AG04449 (cell line): ENCODE measurements at places on chromosomes 7 and 10.

GRCh38 chr7:64755865-64756264 lies 38.4 kb upstream of the ZNF138 start:
- no peak for DNase-seq

GRCh38 chr7:149878523-149878921 lies 4.8 kb downstream of the ATP6V0E2 start:
- DNase-seq, result no peak

DNA sequence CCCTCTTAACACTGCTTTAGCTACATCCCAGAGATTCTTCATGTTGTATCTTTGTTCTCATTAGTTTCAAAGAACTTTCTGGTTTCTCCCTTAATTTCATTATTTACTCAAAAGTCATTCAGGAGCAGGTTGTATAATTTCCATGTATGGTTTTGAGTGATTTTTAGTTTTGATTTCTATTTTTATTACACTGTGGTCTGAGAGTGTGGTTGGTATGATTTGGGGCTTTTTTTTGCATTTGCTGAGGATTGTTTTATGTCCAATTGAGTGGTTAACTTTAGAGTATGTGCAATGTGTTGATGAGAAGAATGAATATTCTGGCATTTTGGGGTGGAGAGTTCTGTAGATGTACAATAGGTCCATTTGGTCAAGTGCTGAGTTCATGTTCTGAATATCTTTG lies 37.9 kb upstream of the CAPZA2 start:
- DNase-seq, result no peak

- no peak for DNase-seq
These were observed 152.1 kb downstream of the OAT start for GRCh38 chr10:124266468-124267230.

DNA sequence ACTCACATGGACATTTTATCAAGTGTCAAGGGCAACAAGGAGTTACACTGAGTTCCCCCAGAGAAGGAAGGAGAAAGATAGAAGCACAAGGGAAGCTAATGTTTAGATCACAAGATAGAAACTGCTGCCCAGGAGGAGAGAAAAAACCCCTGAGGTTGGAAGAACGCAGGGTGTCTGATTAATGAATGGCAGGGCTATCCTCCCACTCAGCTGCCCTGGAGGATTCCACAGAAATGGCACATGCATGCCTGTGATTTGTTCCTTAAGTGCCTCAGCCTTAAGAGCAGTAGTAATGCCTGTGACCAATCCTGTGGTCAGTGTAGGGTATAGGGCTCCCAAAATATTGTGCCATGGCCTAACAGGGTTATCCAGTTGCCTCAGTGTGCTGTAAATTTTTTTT lies 20.2 kb downstream of the DNAJB9 start:
- no peak for DNase-seq

GRCh38 chr10:102368077-102368476 lies 27.4 kb upstream of the NFKB2 start:
- DNase-seq, result no peak

DNA sequence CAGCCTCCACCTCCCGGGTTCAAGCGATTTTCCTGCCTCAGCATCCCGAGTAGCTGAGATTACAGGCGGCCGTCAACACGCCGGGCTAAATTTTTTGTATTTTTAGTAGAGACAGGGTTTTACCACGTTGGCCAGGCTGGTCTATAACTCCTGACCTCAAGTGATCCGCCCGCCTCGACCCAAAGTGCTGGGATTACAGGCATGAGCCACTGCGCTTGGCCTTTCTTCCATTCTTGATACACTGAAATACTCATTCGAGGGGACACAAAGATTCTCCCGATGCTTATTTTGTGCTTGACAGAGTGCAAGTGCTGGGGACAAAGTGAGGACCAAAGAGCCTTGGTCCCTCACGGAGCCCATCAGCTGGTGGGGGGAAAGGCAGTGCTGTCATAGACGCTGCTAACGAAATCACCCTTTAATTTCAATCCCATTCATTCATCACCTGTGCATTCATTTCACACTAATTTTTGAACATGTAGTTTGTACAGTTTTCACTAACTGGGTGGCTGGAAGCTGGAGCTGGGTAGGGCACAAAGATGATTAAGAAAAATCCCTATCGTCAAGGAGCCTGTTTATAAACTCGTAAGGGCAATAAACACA lies 621 bp upstream of the FAM133B start:
- DNase-seq, result no peak

DNA sequence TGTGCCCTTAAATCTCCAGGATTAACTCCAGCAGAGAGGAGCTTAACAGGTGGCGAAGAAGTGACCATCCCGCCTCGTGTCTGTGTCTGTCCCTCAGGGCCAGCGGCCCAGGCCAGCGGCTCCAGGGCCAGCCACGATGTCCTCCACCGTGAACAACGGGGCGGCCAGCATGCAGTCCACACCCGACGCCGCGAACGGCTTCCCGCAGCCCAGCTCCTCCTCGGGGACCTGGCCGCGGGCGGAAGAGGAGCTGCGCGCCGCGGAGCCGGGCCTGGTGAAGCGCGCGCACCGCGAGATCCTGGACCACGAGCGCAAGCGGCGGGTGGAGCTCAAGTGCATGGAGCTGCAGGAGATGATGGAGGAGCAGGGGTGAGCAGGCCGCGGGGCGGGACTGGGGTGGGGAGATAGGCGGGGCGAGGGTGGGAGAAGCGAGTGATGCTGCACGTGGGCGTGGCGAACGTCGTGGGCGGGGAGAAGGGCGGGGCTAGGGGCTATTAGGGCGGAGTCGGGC lies 33.3 kb downstream of the SRRM3 start:
- no peak for DNase-seq

GRCh38 chr7:36946401-36946739 lies 222.1 kb upstream of the AOAH start:
- no peak for DNase-seq

DNA sequence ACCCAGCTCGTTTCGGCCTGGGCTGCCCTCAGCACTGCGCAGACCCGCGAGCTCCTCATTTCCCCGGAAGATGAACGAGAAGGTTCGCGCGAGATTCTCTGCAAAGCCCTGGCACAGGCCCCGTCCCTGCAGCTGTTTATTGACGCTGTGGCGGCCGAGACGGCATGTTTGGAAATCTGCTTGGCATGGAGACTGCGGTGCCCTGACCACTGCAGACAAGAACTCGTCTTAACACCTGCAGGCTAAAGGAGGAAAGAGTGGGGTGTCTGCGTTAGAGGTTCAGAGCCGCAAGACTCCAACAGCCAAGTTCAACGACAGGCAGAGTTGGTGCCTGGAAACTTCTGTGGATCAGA lies 125.6 kb downstream of the DNAJB6 start:
- no peak for DNase-seq

GRCh38 chr10:113562069-113562468 lies 9.2 kb downstream of the HABP2 start:
- DNase-seq, result no peak

DNA sequence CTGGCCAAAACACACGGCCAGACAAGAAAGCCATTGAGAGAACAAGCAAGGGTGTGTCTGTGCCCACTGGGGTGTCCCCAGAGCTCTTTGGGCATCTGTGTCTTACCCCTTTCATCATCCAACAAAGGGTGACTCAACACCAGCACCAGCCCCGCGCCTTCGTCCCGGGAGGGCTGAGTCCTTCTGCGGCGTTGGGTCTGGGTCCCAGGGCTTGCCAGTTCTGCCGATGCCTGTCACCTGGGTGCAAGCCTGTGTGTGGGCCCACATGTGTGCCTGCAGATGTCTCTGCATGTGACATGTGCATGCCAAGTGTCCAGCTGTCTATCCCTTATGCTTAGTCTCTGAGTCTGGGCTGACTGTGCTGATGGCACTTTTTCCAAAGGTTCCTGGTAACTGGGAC lies 24.4 kb upstream of the ELN start:
- DNase-seq, result no peak

GRCh38 chr10:5943536-5943935 lies 33.8 kb downstream of the IL15RA start:
- no peak for DNase-seq

GRCh38 chr10:35204650-35205319 lies 78.1 kb downstream of the CREM start:
- DNase-seq, result no peak

DNA sequence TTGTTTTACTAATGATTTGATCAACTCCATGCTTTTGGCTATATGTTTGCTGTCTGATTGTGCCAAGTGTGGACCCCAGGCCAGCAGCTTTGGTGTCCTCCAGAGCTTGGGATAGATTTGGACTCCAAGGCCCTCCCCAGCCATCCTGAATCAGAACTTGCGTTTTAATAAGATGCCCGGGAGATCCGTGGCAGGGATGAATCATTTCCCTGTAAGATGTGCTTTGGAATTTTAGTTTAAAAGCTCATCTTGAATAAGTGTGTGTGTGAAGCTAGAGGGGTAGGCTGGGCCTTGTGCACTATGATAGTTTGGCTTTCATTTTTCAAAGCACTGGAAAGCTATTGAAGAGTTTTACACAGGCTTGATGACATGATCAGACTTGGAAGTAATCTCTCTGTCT lies 66.2 kb upstream of the SDK1 start:
- no peak for DNase-seq

GRCh38 chr10:8059191-8059936 lies 4.9 kb downstream of the GATA3 start:
- DNase-seq, result no peak

DNA sequence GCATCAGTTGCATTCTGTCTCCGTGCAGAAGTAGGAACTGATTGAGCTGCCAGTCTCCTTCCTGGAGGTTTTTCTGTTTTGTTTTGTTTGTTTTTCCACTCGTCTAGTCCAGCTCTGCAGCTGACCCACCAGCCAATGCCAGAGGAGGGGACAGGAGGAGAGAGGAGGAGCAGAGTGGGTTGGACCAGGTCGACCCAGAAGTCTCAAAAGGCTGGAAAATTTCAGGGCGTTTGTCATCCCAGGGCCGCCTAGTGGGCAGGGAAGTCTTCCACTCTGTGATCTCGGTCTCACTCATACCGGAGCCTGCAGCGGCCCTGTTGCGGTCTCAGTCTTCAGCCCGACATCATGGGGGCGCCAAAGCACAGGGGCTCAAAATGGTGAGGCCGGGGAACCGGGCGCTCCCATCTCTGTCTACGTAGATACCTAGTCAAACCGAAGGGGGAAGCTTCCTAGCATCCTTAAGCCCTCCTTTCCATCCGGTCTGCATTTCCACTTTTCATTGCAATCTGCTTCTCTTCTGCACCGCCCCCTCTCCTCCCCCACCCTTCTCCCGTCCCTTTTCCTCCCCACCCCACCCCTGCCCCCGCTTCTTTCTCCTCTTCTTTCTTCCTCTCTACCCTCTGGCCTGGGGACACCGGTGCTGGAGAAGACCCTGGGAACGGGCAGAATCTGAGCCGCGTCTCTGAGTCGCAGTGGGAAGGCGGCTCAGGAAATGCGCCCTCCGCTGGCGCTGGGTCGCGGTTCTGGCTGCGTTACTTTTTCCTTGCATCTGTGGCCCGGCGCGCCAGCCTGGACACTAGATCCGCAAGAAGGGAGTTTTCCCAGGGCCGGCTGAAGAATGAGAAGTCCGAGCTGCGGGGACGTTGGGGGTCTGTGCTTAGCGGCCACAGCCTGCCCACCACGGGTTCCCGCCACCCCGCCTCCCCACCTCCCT lies 16.2 kb upstream of the PAX2 start:
- no peak for DNase-seq

GRCh38 chr10:17092986-17093803 lies 36.4 kb downstream of the CUBN start:
- no peak for DNase-seq
